ENCODE measurements at places on chromosomes 3 and 15.

GRCh38 chr3:117910820-117911521, 1123.7 kb downstream of the IGSF11 start:
- DNase-seq, result no peak

- no peak for DNase-seq
Measured at GRCh38 chr15:69337138-69337537, 38.4 kb downstream of the PAQR5 start.

- no peak for DNase-seq
Measured at GRCh38 chr3:142958707-142959106, 4.8 kb downstream of the PAQR9 start.

DNA sequence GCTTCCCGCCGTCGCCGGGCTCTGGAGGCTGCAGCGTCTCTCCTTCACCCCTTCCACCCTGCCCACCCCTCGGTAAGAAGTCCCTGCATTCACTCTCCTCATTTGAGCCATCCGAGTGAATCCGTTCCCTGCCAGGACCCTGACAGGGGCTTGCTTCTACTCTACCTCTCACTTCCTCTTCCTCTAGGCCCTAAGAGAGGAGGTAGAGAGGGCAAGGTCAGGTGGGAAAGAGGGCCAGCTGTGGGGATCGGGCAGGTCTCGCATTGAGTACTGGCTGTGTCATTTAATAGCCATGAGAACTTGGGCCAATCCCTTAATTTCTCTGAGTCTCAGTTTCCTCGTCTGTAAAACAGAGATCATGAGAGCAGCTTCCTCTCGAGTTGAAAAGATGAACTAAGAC, 283.6 kb downstream of the UACA start:
- no peak for DNase-seq

DNA sequence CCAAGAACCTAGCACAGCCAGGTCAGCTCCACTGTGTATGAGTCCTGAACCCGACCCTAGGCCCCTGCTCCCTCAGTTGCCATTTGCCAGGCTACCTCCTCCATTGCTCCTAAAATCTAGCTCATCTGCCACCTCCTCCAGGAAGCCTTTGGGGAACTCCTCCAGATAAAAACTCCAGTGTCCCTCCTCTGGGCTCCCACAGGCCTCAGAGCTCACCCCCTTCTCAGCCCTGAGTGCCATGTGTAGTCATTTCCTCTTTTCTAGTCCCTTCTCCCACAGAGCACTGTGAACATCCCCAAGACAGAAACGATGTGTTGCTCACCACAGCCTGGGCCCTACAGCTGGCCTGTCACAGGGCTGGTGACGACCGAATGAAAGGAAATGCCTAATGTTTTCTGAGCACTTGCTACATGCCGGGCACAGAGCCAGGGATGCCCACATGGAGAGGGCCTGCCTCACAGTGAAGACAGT, 61.0 kb downstream of the IQSEC1 start:
- DNase-seq, result peak; percentile 88

- no peak for DNase-seq
Measured at GRCh38 chr3:126394977-126395321, 240 bp downstream of the CFAP100 start.

DNA sequence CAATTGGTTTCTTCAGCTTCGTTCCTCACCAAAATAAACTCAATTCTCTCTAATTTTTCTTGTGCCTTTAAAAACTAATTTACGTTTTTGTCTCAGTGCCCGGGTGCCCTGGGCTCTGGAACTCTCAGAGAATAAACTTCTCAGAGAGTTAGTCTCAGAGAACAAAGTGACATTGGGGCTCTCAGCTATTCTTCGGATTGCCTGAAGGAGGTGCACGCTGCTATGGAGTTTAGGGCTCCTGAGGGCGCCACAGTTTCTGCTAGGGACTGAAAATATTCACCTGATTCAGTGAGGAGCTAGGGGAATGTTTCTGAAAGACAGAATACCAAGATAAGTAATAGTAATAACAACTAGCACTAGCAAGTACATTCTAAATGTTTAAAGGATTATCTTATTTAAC, 22.7 kb downstream of the ZIC4 start:
- DNase-seq, result no peak

DNA sequence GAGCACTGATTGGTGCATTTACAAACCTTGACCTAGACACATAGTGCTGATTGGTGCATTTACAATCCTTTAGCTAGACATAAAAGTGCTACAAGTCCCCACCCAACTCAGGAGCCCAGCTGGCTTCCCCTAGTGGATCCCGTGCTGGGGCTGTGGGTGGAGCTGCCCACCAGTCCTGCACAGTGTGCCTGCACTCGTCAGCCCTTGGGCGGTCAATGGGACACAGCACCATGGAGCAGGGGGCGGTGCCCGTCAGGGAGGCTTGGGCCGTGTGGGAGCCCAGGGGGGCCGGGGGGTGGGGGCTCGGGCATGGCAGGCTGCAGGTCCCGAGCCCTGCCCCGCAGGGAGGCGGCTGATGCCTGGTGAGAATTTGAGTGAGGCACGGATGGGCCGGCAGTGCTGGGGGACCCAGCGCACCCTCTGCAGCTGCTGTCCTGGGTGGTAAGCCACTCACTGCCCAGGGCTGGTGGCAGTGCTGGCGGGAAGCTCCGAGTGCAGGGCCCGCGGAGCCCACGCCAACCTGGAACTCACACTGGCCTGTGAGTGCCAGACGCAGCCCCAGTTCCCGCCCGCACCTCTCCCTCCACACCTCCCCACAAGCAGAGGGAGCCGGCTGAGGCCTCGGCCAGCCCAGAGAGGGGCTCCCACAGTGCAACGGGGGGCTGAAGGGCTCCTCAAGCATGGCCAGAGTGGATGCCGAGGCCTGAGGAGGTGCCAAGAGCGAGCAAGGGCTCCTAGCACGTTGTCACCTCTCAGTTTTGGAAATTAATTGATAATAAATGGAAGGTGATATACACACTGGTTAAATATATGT, 207.7 kb downstream of the RAP2B start:
- DNase-seq, result no peak

DNA sequence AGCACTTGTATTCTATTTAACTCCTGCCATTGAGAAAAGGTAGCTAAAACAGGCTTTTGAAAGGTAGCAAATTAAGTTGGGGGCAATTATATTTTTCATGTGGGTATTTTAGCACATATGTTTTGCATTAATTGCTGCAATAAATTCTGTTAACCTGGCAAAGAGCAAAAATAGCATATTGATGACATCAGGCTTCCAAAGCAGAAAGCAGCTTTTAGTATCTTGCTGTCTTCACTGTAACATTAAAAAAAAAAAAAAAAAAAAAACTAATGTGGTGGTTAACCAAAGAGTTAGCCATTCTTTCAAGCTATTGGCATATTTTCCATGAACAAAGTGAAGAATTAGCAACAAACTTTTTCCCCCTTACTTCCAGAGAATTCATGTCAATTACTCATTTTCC, 9.1 kb downstream of the EPHA3 start:
- DNase-seq, result no peak

- no peak for DNase-seq
Measured at GRCh38 chr3:131360191-131360755, 21.3 kb upstream of the NUDT16 start.

DNA sequence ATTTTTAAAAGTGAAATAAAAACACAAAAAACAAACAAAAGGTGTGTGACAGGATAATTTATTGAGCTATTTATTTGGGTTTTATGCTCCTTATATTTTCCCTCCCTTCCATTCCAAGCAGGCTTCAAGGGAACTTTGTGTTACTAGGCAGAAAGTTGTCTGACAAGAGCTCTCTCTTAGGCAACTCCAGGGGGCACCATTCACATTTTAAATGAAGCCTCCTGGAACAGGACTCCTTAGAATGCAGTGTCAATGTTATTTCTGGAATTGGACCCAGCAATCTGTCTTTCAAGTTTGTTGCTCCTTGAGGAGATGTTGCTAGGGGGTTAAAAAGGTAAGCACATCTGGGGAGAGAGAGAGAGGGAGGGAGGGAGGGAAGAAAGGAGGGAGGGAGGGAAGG, 5.4 kb upstream of the RFX7 start:
- no peak for DNase-seq

DNA sequence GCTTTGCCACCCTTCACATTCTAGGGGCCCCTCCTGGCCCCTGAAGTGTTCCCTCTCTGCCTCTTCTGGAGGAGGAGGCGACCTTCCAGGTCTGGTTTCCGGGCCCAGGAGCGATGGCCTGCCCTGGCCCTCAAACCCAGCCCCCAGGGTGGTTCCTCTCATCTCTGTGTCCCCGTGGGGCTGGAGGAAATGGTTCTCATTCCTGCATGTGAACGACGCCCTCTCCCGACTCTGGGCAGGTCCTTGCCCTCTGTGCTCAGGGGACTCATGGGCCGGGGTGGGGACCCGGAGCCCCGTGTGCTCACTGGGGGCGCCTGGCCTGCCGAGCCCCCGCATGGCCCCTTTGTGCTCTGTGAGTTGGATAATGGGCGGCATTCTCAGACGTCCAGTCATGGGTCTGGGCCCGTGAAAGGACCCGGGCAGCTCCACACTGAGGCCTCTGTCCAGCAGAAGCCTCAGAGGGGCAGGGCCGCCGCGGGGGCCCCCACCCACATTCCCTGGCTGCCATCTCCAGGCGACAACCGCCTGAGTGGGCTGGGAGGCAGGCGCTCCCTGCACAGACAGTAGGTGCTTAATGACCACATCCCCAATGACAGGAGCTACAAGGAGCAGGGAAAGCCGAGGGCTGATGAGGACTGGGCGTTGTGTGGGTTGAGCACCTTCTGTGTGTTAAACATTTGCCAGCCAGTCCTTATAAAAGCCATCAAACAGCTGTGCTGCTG, 5.5 kb upstream of the PLXND1 start:
- DNase-seq, result no peak

GRCh38 chr15:32899126-32899596, 181.4 kb downstream of the GREM1 start:
- DNase-seq, result peak; percentile 21

DNA sequence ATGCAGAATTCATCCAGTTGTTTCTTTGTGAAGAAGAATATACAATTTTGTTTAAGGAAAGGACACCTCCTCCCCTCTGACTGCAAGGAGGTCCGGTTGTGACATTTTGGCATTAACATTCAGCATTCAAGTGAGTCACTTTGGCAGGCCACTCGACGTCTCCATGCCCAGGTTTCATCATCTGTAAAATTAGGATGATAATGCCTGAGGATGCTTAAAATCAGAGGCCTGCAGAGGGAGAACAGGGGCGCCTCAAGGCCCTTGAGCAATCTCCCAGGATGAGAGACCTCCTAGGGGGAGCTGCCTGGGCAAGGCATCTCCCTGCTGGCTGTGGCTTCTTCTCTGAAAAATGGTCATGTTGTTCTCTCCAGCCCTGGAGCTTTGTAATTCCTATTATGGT, 236.0 kb downstream of the CACNA2D3 start:
- no peak for DNase-seq

- no peak for DNase-seq
Measured at GRCh38 chr15:25954398-25954797, 91.3 kb upstream of the ATP10A start.

DNA sequence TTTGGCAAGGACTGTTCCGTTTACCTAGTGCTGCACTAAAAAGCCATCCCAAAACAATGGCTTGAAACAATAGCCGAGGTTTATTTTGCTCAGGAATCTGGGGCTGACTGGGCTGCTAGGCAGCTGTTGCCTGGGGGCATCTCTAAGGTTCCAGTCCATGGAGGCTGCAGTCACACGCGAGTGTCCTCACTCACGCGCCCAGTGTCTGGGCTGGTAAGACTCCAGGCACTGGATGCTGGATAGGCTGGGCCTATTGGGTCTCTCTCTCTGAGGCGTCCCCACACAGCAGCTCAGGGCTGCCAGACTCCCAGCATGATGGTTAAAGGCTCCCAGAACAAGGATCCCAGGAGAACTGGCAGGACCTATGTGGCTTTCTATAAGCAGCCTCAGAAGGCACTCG, 34.2 kb downstream of the ALS2CL start:
- no peak for DNase-seq

GRCh38 chr15:33292717-33293307, 18.0 kb upstream of the RYR3 start:
- peak; percentile 25 for DNase-seq

DNA sequence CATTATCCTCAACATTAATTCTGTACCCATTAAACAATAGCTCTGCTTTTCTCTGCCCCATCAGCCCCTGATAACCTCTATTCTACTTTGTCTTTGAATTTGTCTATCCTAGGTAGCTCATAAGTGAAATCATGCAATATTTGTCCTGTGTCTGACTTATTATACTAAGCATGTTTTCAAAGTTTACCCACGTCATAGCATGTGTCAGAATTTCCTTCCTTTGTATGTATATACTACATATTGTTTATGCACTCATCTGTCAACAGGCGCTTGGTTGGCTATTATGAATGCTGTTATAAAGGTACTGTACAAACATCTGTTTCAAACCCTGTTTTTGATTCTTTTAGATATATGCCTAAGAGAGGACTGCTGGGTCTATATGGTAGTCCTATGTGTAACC, 18.2 kb downstream of the CSNK1G1 start:
- DNase-seq, result no peak

DNA sequence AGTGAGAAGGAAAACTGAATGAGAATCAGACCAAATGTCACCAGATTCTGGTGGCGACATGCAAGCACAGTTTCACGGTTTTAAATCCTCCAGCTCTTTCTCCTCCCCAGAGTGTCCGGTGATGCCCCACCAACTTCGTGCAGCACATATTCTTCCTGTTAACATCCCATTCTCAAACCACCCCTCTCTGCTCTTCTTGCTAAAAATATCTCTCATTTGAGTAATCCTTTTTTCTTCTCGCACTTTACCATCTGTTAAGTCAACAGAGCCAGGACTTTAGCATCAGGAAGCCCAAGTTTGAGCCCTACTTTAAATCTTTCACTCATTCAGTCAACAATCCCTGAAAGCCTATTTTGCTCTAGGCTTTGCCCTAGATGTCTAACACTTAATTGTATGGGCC, 68.2 kb upstream of the VGLL4 start:
- no peak for DNase-seq

- DNase-seq, result no peak
Measured at GRCh38 chr3:182491577-182491976, 301.7 kb upstream of the ATP11B start.

DNA sequence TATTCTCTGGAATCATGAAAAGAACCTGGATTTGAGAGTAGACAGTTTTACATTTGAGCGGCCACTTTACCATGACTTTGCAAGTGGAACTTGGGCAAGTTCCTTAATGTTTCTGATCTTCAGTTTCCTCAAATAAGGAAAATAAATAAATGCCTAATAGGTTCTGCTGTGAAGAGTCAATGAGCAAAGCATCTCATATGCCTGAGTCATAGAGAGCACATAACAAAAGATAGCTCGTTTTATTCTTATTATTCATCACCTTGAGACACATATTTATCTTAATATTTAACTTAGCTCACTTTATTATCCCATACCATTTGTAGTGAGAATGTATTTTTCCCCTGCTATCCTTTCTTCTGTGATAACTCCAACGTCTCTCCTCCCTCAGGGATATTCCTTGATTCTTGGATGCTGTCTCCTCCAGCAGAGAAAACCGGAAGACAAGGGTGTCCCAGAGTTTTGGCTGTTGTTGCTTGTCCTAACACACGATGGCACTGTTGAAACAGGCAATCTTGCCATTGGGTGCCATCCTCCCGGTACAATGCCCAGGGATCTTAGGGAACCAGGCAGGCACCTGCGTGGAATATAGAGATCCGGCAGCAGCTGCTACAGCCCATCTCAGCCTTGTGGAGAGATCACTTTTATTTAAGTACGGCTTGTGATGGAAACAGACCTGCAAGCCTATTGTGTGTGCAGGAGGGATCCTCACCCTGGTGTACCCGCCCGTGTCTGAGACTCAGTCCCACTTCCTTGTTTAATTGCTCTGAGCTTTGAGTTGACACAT, 33.3 kb upstream of the VPS33B start:
- DNase-seq, result peak; percentile 12

Data from CD4-positive, alpha-beta T cell treated with Interferon alpha-2 for 1 hour (primary cell).